ENCODE measurements at places on chromosomes 1 and 21.

DNA sequence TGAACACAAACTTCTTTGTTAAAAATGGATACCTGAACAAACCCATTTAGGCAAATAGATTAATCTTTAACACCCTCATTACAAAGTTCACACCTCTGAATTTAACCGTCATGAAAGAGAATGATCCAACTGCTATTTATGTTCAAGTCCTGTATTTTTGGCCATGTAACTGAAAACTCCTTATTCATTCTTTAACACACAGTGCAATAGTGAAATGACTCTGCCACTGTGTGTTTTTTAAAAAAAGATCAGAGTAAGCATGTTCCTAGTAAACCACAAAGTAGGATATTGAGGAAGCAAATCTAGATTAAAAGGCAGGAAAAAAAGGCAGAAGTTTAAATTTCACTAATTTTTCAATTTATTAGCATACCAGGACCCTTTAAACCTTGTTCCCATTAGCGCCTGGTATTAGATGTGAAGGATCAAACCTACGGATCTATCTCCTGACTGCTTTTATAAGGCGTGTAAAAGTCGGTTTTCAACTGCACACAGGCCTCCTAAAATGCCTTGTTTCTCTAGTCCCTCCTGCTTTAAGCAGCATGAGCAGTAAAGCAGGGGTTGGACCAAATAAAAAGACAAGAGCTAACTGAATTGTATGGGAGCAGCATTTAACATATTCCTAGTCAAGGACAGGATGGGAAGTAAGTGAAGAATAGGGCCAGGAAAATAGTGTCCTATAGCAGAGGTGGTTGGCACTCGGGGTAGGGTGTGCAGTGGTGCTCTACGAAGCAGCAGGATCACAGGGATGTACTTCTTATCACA is 33.4 kb downstream of the NUCKS1 start:
- DNase-seq = no peak

- peak; percentile 65 for DNase-seq
Measured at GRCh38 chr1:65459397-65459768, 38.9 kb downstream of the LEPR start.

GRCh38 chr1:152347116-152347728 is 12.6 kb downstream of the FLG2 start:
- DNase-seq = peak; percentile 71

GRCh38 chr1:225847610-225848009 is 34.6 kb downstream of the TMEM63A start:
- DNase-seq = no peak

DNA sequence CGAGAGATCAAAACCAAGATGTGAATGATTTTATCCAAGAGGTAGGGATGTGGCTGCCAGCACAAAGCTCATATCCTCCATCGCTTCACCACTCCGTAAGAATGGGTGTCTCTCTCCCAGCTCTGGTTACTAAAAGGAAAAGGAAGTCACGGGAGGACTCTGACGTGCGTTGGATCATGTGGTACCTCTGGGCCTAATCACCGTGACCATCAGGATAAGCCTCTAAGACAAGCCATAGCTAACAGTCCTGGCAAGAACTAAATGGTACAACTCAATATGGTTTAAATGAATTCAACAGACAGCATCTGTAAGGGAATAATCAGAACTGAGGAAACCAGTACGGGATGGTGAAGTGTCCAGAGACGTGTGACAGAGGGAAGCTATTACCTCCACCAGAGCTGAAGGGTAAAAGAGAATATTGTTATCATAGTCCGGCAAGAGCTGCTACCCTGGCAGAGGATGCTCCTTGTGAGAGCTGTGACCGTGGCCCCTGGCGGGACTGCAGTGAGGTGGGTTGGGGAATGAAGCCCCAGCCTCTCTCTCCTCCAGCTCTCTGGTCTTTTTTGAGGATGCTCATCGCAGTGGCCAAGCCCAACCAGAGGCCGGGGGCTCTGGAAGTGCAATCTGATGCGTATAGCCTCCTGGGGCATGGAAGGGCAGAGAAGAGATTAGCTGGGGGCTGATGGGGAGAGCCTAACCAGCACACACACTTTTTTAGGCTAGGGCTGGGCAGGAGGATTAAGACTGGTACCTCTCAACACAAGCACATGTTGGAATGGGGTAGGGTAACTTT is 54.2 kb downstream of the KIAA1614 start:
- DNase-seq = no peak

- peak; percentile 61 for DNase-seq
Measured at GRCh38 chr1:8816264-8816663, 1.2 kb downstream of the RERE start.

DNA sequence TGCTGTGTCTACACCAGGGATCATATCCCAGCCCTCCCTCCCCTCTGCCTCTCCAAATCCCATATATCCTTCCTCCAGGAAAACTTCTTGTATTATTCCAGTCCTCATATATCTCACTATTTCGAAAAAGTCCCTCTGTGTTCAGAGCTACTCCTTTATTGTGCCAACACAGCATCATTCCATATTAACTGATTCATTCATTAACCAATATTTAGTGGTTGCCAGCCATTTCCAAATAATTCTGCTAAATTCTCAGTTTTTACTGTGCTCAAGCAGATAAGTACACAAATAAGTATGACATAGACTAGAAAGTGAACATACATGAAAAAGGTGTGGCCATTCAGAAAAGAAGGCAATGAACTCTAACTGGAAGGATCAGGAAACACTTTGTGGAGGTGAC is 241.6 kb upstream of the DUSP10 start:
- no peak for DNase-seq

DNA sequence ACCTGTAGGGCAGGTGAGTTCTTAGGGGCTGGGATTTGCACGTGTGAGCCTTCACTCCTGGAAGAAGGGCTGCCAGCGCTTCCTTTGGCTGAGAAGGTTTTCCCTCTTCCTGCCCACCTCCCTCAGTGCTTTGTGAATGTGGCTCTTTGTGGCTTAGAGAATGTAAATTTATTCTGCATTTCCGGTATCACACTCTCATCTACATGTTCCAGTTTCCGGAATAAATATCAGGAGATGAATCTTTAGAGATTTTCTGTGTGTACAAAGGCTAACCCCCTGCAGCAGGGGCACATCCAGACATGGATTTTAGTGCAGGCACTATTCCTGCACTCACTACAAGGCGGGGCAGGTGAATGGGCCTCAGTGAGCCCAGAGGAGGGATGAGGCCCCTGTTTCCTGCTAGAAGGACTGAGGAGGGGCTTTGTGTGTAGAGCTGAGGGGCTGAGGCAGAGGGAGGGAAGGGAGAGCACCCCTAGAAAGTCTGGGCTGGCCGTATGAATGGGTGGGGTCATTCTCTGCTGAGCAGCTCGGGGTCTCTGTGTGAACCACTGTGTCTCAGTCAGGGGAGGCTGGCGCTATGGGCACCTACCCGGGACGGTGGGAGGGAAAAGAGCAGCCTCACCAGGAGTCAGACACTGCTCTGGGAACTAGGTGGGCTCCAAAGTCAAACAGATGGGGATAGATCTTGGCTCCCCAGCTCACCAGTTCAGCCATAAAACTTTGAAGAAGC is 207.5 kb downstream of the MATN1 start:
- DNase-seq = no peak

DNA sequence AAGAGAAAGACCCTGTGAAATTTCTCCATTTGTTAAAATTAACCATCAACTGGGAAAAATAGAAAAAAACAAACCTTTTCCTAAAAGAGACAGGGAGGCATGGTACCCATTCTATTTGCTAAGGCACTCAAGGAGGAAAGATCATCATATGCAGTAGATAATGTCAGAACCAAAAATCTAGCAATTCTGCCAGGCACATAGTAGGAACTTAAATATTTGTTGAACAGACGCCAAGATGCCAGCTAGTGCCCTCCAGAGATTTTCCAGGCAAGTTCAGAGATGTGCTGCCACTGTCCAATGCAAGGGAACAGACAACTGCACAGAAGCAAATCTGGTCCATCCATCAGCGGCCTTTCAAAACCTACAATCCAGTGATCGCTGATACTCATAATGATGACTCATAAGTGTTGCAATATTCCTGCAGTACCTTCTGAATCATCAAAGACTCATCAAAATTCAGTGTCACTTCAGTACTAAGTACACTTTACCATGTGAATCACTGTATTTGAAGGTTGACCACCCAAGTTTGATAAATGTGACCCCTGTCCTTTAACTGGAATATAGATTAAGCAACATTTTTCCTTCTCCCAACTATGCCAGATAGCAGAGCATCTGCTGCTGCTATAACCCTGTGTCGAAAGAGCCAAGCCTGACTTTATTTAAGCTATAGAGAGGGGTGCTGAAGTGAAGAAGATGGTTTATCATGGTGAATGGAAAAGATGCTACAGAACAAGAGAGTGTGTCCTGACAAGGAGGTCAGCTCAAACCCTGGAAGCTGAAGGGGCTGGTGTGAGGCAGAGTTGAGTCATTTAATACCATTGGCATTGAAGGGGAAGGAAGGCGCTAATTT is 99.1 kb downstream of the MT1HL1 start:
- DNase-seq = peak; percentile 93

- DNase-seq = peak; percentile 86
Measured at GRCh38 chr21:27513825-27514224, 546.9 kb upstream of the ADAMTS5 start.

DNA sequence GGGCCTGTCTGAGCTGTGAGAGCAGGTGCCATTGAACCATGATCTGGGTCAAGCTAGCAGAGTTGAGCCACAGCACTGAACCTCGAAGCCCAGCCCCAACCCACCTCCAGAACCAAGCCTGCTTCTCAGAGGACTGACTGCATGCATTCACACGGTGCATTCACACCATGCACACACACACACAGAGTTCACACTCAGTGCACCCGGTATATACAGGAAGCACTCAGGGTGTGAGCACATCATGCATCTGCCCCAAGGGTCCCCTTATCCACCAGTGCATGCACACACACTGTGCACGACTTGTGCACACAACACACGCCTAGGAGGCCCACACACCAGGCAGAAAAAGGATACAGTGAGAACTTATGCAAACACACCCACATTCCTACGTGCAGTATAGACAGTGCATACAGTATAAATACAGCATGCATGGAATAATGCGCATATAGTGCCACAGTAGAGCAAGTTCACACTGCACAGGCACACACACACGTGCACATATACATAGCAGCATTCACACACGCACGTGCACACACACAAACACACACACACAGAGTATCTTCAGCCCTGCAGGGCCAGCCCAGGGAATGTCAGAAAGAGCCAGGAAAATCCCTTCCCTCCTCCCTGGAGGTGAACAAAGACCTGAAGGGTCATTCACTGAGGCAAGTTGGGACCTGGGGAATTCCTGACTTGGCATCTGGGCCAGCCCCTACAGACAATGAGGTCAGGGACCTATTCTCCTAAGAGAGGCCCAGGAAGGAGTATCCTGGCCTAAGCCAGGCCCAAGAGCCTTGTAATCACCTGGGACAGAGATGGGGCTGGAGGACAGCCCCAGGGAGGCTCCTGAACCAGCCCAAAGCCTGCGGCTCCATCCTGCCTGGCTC is 42.1 kb downstream of the CAMK2N1 start:
- no peak for DNase-seq

DNA sequence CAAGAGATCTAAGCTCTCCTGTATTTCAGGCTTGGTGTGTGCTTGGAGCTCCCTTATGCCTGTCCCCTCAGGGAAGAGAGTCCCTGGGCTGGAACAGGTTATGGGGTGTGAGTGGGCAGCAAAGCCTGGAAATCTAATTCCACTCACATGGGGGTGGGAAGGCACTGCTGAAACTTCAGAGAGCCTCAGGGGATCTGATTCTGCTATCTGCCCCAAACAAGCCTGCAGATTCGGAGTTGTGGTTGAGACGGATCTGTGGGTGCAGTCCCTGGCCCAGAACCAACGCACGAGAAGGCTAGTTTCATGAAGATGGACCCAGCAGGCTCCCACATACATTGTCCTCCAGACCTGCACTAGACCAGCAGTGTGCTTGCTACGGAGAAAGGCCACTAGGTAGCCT is 2.9 kb downstream of the BLACAT1 start:
- no peak for DNase-seq

GRCh38 chr1:229757226-229757625 is 131.2 kb downstream of the URB2 start:
- DNase-seq = peak; percentile 39

GRCh38 chr1:200753650-200754198 is 15.0 kb downstream of the CAMSAP2 start:
- no peak for DNase-seq

DNA sequence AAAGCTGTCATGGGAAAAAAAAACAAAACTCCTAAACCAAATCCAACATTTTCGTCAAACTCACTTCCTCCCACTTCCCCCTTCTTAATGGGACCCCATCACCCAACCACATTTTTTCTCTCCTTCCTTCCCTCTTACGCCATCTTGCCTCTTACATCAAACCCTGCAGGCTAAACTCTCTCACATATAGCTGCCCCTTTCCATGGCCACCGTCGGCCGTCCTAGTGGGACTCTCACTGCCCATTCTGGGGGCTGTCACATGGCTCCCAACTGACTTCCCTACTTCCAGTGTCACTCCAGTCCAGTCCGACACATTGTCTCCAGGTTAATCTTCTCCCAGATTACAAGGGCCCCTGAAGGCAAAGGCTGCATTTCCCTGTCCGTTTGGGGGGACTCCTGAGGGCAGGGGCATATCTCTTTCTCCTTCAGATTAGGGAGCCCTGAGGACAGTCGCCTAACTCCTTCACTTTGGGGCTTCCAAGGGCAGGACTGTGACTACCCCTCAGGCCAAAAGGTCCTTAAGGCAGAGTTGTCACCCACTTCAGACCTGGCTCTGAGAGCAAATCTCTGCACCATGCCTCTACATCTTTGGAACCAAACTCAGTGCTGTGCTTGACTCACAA is 658 bp downstream of the UBXN11 start:
- no peak for DNase-seq

GRCh38 chr1:209387969-209388329 is 195.6 kb upstream of the CAMK1G start:
- peak; percentile 66 for DNase-seq

DNA sequence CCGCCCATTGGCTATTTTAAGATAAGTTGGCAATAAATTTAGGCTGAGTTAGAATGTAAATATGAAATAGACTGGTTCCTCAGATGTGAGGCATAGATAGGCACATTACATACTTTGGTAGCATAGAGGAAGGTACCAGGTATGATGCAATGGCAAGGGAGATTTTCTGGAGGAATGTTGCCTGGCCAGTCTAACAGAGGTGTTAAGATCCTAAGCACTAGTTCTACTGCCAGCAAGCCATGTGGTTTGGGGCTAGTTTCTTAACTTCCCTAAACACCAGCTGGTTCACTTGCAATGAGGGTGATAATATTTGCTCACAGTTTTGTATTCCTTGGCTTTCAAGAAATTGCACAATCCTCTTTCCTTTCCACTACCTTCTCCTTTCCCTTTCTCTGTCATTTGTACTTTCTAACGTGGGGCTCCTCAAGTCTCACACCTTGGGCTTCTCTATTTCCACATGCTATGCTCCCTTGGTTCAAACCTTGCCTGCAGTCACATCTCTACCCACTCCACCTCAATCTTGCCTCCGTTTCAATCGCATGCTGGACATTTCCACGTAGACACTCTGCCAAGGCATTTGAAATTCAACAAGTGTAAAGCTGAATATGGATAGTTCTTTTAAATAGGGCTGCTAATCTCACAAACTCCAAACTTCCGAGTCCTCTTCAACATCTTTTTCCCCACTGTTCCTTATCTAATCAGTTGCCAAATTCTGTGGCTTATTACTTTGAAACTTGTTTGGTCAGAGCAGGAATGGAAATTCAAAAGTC is 4.7 kb upstream of the CD55 start:
- no peak for DNase-seq

GRCh38 chr1:219175212-219175564 is 1.5 kb downstream of the LYPLAL1 start:
- no peak for DNase-seq

All from ELR (cell line).